ENCODE measurements at places on chromosomes 5 and 9.

DNA sequence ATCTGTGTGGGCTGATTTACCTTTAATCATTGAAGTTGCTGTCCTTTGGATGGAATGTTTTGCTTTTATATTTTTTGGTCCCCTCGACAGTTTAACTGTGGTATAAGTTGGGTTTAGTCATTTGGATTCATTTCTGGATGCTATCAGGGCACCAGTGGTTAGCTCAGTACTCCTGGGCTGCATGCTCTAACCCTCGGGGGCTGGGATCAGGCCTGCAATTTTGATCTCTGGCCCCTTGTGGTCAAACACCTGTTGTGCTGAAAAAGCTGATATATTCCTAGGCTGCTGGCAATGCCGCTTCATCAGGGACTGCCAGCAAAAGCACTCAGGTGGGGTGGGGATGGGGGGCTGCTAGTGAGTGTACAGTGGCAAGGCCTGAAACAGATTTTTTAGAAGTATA, 440.4 kb upstream of the RIOK2 start:
- DNase-seq: no peak

- no peak for DNase-seq
These were observed 41.6 kb upstream of the POU5F2 start for GRCh38 chr5:93782978-93783377.

DNA sequence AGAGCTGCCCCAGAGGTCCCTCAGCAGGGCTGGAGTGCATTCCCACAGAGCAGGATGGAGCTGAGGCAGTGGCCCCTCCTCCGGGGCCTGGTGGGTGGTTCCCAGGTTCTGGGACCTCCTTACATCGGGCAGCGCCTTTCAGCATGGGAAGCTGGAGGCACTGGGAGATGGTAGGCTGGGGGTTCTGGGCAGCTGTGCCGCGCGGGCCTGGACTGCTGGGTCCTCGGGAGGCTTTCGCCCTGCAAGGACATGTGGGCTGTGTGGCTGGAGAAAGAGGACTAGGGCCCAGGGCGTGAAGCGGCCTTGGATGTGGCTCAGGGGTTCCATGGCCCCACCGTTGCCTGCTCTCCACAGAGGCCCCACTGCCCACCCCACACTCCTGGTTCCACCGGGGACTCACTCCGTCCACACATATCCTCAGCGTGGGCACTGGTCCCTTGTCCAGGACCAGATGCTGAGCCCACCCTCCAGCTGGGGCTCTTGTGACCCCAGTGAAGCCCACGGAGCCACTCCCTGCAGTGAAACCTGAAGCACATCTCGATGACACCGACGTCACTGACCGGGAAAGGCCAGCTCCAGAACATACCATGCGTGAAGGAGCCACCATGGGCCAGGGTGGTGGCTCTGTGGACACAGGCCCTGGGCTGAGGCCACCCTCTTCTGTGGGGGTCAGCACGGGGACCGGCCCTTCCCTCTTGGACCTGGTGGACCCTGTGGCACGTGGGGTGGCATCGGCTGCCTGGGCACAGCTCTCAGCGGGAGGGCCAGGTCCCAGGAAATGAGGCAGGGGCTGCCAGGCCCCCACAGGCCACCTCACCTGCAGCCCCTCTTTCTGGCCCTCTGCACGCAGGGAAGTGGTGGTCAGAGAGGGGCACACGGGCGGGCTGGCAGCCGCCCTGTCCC, 31.5 kb upstream of the NKD2 start:
- no peak for DNase-seq

DNA sequence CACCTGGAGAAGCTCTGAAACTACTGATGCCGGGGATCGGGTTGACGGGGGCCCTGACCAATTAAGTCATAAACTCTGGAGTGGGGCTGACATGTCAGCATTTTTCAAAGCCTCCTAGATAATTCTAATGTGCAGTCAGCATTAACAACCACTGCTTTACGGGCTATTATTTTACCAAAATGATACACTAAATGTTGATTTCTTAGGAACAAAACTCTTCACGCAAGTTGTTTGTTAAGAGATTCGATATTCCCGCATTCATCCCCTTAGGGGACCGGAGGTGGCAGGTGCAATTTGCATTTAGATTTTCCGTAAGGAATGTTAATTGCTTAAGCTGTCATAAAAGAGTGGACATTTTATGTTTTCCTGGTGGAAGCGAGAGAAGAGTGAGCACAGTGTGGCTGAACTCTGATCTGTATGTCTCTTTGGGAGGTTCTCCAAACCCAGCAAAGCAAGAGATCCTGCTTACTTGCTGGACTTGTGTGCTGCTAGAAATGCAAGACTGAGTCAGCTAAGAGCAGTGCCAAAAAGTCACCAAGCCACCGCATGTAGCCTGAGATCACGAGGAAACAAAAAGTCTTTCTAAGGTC, 77.6 kb downstream of the UGCG start:
- DNase-seq: peak; percentile 66
